Breast epithelium (tissue), 4 donors: ENCODE measurements at places on chromosomes 4 and X. TPM values are rescaled to one million over a fixed set of nuclear protein-coding genes. Genes with fewer than 3 reads are reported as not detected.

GRCh38 chrX:70174754-70175153 is 2.5 kb upstream of the DGAT2L6 start:
- no peak for DNase-seq

NLGN4X gene
- total RNA-seq = 0.64 TPM

GRCh38 chr4:152972821-152973628 is 36.9 kb downstream of the FHDC1 start:
- DNase-seq = no peak

DNA sequence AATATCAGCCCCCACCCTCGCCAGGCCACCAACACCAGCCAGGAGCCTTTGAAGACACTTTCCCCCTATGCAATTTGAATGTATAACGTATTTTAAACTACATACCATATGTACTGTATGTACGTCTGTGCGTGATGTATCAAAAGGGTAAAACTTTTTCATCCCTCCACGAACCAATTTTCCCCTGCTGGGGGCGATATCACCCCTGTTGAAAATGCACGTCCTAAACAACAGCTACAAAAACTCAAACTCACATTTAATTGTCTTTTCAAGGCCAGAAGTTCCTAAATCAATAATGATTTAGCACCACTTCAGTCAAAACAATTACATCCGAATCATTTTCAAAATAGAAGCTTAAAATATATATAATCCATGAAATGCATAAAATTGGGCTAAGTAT is 1.4 kb downstream of the VEGFD start:
- DNase-seq = no peak

USP17L21 gene
- not detected for total RNA-seq

DNA sequence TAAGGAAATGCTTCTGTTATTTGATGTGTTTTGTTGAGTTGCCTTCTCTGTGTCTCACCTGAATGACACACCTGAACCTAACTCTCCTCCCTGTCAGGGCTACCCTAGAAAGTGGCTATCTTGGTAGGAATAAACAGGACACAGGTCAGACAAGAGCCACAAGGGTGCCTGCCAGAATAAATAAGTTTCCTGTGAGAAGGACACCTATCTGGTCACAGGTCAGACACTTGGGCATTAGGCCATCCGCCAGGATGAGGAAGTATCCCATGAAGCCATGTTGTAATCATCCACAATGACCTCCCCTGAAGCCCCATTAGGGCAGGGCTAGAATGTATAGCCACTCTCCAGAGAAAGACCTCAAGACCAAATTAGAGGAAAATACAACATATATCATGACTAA is 318.8 kb downstream of the ZNF674 start:
- no peak for DNase-seq

DNA sequence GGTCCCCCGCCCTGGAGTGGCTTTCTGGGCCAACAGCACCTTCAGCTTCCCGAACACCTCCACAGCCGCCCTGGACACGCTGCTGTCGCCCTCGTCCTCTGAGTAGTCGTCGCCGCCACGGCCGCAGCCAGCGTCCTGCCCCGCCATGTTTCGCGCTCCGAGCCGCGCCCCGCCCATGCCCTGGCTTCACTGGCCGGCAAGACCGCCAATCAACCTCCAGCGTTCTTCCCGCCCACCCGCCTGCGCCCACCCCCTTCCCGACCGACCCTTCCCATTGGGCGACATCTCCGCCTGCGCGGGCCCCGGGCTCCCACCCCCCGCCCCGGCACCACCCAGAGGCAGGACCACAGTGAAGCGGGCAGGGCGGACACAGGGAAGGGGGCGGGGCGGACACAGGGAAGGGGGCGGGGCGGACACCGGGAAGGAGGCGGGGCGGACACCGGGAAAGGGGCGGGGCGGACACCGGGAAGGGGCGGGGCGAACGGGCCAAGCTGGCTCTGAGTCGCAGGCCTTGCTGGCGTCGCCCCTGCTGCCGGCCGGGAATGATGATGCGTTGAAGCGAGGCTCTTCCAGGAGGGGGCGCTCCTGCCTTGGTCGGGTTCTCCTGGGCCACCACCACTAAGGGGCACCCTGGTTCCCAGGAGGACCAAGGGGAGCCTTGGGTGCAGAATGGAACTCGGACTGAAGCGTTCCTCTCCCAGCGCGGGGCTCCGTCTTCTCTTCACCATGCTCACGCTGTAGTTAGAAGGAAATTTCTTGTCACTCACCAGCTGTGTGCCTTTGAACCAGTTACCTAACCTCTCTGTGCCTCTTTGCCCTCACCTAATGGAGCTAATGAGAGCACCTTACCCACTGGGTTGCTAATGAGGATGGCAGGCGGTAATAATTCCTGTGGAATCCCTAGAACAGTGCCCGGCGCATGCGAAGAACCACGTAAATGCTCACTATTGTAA is at the start of gene HAUS7:
Gene HAUS7, minus strand, starts transcription at position 166 of the 953 bp plus-strand sequence. Its CDS starts 19 bp downstream, at position 147.
- peak; percentile 83 for DNase-seq

- DNase-seq = no peak
These were observed 24.6 kb downstream of the ZRSR2 start for GRCh38 chrX:15814771-15815365.

DNA sequence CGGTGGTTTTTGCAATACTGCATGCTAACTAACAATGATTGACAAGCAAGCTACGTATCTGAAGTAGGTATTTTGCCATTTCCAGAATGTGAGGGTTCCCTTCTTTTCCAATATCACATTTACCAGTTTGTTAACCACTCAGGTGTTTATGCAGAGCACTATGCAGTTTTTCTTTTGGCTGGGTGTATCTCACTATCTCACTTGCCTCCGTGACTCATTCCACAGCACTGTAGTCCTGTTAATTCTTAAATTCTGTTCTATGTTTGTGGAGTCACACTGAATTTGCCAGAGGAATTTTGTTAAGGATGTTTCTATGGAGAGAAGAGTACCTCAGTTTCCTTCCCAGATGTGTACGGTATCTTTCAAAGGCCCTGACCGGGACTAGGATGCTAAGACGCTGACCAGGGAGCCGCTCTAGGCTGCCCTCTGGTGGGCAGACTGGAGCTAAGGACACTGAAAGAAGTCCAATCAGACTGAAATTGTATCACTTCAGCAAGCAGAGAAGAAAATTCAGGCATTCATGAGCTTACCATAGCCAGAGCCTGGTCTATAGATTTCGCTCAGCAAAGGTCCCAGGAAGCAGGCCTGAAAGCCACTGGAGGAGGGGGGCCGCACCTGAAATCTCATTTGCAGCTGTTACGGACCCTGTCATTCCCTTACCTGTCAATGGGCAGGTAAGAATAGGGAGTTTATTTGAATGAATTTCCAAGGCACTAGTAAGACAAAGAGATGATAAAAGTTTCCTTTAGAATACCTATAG is 388.4 kb upstream of the SPOCK3 start:
- no peak for DNase-seq

GRCh38 chrX:63686878-63687714 is 97.9 kb downstream of the ARHGEF9 start:
- no peak for DNase-seq

DUX4 gene
- total RNA-seq = not detected

MAOA gene
- 558 TPM for total RNA-seq

NDNF gene
- 2.2 TPM for total RNA-seq

GRCh38 chr4:7842384-7843279 is 97.0 kb downstream of the AFAP1 start:
- peak; percentile 69 for DNase-seq
